ENCODE measurements at places on chromosomes 13 and 19.

DNA sequence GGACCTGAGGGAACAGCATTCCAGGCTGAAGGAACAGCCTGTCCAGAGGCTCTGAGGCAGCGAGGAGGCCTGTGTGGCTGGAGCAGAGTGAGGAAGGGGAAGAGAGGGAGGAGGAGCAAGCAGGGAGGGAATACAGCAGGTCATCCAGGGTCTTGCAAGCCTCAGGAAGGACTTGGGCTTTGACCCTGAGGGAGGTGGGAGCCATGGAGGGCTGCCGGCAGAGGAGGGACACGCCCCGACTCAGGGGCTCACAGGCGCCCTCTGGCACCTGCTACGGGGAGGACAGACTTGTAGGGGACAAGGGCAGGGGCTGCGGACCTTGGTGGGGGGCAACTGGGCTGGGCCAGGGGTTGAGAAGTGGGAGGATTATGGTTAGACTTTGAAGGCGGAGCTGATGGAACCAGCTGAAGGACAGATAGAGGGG, 4.7 kb downstream of the TINCR start:
- no peak for DNase-seq

DNA sequence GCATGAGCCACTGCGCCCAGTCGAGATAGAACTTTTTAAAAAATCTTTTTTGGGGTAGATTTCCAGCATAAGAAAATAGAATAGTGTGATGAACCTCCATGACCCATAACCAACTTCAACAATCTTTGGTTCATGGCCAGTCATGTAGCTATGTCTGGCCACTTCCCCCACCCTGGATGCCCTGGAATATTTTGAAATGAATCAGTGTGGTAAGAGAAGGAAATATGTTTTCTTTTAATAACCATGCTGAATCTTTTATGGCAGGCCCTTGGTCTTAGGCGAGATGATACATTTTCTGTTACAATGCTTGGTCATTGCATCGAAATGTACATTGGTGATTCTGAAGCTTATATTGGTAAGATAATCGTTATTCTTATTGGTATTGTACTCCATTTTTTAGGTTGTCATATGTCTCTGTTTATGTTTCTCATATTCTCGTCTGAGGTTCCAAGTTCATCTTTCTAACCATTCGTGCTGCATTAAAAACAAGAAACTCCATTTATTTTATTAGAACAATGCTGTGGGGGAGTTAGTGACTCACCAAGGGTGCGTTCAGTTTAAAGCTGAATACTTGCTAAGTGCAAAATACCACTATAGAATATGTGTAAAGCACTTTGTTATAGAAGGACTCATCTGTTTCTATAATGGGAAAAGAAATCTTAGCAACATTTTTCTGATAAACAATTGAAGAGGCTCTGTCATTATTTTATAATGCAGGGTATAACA, 16.4 kb upstream of the UPF3A start:
- DNase-seq = no peak

DNA sequence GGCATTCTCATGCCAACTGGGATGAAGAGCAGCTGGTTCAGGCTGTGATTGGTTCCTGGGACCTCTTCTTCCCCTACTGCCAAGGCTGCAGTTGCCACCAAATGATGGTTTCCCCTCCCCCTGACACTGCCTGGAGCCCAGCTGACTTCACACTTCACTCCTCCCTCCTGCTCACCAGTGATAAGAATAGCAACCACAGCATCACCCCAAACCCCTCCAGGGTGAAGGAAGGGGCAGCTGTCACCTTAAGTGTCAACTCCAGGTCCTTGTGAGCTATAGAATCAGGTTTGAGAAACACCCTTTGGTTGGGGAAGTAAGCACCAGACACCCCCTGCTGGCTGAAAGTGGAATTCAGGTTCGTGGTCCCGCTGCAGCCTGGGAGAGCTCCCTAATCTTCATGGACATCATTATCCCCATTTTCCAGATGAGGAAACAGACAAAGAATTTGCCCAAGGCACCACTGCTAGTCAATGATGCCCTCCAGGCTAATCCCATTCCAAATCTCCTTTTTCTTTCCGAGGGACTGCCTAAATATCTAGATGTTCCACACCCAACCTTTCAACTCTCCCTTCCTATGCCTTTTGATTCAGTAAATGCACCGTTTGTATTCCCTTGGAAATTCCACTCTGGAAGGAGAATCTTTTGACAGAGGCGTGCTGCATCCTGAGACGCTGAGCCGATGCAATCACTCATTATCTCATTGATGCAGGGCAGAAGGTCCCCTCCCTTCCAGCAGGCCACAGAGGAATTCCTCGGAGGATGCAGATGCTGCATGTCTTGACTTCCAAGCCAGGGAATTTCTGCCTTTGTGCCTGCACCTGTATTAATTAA, 50.6 kb upstream of the UQCRFS1 start:
- DNase-seq = peak; percentile 18

GRCh38 chr19:56822755-56823154, 17.8 kb downstream of the PEG3 start:
- no peak for DNase-seq

DNA sequence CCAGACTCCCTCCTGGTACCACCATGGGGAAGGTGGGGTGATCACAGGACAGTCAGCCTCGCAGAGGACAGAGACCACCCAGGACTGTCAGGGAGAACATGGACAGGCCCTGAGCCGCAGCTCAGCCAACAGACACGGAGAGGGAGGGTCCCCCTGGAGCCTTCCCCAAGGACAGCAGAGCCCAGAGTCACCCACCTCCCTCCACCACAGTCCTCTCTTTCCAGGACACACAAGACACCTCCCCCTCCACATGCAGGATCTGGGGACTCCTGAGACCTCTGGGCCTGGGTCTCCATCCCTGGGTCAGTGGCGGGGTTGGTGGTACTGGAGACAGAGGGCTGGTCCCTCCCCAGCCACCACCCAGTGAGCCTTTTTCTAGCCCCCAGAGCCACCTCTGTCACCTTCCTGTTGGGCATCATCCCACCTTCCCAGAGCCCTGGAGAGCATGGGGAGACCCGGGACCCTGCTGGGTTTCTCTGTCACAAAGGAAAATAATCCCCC, 505 bp upstream of the CEACAM5 start:
- no peak for DNase-seq

GRCh38 chr19:29695765-29696564, 19.1 kb downstream of the C19orf12 start:
- no peak for DNase-seq

DNA sequence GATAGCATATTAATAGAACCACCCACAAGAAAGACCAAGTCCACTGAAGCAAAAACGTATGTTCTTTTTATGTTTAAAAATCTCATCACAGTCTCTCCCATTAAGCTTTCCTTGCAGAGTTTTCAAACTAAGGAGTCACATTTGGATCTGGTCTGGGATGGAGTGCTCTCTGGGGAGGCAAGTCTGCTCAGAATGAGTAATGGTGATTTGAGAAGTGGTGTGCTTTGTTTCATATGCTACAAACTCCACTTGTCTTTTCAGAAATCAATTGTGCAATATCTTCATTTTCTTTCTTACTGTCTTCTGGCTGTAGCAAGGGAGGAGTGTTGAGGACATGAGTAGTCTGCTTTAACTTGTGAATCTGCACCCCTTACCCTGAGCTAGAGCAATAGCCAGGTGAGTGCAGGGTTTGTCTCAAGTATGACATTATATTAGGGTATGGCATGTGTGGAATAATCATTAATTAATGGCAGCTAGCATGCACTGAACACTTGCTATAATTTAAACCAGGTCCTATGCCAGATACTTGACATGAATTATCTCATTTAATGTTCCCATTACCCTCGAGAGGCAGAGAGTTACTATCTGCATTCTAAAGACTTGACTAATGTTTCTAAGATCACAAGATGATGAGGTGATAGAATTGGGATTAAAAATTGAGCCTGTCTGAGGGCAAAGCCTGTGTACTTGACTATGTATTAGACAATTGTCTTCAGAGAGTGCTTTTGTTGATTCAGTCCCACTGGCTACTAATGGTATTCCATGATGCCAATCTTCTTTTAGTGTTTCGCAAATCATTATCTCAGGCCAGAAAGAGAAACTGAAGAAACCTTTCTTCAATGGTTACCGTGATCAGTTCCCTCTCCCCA, 171.8 kb downstream of the GPC6 start:
- DNase-seq = no peak

DNA sequence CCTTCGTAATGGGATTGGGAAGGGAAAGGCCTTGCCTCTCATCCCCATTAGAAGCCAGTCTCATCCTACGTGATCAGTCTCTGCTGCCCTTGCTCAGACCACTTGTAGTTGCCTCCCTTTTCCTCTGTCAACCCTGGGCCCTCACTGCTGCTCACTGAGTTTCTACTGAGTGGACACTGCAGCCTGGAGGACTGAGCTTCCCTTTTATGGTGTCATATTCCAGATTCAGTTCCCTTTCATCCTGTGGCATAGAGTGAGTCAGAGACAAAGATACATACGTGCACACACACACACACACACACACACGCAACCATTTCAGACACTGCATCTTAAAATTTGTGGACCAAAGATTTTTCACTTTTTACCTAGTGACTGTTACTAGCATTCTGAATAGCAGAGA, 56.6 kb downstream of the COG3 start:
- DNase-seq = no peak

GRCh38 chr19:8041531-8041931, 11.0 kb upstream of the CCL25 start:
- DNase-seq = no peak

- peak; percentile 51 for DNase-seq
Measured at GRCh38 chr19:611481-611868, 21.8 kb downstream of the HCN2 start.

DNA sequence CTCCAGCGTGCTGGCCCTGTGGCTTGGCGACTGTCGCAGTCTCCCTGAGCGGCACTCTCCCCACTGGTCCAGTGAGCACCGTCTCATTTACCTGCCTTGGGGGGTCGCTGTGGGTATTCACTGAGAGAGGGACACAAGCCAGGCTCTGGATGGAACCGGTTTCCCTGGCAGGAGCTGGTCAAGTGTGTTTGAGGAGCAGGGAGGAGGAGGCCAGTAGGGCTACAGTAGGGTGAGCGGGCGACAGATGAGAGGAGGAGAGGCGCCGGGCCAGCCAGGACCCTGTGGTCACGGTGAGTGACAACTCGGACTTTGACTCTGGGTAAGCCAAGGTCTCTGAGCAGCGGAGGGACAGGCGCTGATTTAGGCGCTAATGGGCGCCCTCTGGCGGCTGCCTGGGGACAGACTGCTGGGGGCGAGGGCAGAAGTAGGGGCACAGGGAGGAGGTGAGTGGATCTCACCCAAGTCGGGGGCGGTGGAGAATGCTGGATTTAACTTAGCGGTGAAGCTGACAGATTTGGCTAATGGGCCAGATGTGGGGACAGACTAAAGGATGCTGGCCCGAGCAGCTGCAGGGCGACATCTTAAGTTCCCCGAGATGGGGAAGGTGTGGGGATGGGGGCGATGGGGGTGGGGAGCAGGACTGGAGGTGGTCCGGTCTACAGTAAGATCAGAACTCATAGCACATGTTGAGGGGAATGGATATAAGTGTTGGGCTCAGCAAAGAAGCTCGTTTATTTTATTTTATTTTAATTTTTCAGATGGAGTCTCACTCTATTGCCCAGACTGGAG, 4.7 kb upstream of the PRMT1 start:
- peak; percentile 77 for DNase-seq

- no peak for DNase-seq
Measured at GRCh38 chr19:7860714-7861618, 13.2 kb downstream of the PRR36 start.

DNA sequence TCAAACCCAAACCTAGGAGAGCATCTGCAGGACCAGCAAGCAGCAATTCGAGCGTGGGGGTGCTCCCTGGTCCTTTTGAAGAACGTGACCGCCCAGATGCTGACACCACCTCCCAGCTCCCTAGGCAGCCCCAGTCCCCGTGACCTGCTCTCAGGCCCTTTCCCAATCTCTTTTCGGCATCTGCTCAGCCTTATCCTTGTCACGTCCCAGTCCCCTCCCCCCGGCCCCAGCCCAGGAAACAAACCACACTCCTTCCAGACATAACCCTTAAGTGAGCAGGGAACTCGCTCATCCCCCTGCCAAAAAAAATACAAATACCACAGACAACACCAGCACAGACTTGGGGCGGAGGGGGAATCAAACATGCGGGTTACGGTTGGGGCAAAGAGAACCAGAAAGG, 3.3 kb downstream of the MLLT1 start:
- no peak for DNase-seq

- no peak for DNase-seq
Measured at GRCh38 chr13:97951376-97951775, 2.1 kb upstream of the IPO5 start.

DNA sequence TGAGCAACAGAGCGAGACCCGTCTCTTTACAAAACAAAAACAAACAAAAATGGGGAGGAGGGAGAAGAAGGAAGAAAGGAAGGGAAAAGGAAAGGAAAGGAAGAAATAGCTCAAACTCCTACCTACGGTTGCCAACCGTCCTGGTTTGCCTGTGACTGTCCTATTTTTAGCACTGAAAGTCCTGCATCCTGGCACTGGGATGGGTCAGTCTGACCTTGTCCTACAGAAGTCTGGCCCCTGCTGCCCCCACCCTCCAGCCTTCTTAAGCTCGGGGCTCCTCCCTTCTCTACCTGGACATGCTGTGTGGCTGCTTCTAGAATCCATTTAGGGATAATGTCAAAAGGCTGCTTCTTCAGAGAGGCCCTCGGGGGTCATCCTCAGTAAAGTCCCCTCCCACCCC, 1.2 kb upstream of the STXBP2 start:
- no peak for DNase-seq
